ENCODE measurements at places on chromosomes 6 and 20.

DNA sequence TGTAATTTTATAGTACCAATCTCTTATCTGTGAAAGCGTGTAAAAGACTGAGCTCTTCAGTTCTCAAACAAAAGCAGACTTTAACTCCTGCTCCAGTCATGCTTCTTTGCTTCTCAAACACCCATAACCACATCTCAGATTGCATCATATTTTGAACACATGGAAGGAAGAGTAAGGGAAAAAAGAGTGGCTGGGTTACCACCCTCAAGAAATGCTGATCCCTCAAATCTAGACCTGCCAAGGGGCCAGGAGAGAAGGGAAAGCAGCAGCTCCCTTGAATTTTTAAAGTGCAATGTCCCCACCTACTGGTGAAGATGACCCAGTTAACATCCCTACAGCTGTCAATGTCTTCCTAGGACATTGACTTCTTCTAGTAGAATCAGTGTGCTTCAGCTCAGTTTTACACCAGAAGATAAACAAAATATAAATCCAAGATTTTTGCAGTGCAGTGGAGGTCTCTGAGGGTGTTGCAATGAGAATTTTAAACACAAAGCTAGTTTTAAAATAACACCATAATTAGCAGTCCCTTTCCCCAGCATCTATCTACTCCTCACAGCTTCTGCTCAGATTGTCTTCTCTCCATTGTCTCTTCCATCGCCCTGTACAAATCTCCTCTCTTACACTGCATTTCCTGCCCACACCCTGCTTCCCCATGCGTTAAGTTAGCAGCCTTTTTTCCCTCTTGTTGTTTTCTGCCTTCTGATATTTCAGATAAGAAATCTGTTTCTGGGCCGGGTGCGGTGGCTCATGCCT is 22.6 kb upstream of the HLA-DQB2 start:
- DNase-seq = peak; percentile 45

DNA sequence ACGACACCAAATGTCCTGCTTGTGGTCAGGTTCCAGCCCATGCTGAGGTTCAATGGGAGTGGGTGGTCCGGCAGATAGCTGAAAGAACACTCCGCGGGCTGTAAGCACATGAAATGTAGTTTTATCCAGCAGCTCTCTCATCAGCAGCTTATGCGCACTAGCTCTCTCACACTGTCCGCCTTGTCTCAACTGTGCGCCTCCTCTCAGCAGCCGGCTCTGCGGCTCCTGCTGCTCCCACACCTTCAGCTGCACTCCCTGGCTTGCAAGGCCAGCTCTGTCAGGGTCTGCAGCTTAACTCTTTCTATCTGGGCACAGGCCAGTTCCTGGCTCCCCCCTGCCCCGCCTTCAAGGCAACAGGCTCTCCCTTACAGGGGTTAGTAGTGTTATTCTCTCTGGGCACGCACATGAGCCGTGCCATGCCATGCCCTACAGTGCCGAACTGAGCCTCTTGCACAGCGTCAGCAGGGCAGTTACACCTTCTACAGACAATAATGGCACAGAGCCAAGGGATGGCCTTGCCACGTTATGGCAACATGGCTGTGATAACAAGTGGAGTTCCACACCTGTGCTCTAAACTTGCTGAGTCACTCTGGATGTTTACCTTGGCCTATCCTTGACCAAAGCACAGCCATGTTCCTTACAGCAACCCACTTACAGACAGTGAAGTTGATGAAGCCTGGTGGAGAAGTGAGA is 84.0 kb upstream of the LRFN2 start:
- no peak for DNase-seq

GRCh38 chr6:79813143-79813850 is 134.1 kb downstream of the ELOVL4 start:
- no peak for DNase-seq

DNA sequence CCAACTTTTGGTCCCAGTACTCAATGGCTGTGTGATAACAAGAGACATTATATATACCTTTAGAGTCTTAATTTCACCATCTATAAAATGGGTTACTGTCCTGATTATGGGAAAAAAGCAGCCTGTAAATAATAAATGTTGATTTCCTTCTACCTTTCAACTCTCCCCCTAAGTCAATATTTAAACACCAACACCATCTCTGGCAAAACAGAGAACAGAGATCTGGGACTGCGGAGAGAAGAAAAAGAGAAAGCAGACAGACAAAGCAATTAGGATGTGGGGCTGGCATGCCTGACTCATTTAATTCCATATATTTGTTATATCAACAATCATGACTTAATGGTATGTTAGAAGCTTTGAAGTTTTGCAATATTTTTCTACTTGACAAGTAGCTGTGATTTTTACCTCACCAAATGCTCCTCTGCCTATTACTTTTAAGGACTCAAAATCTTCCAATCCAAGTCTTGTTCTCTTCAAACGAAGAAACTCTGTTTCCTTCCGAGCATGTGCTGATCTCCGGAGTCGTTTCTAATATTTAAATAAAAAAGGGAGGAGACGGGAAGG is 23.3 kb downstream of the STK38 start:
- no peak for DNase-seq

DNA sequence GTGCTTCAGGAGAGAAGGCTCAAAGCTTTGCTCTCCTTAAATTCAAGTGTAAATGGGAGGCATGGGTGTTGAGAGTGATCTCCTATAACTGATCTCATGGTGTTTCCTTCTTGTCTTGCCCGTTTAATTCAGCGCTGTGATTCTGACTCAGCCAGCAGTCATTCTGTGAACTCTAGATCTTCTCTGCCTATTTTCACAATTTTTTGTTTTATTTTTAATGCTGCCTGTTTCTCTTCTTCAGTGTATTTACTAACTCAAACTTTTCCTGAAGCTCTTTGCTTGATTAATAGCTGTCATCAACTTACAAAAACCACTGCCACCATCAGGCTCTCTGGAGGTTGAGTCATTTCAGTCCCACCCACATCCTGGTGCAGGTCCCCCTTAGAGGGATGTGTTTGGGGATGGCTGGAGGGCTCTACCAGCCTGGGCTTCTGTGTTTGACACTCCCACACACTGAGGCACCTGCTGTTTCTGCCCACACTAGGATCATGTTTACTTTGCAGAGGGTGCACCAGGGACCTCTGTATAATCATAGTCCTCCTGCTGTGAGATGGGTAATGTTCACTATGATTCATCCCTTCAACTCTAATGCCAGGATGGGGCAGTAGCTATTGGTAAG is 94.0 kb downstream of the SHLD1 start:
- no peak for DNase-seq

DNA sequence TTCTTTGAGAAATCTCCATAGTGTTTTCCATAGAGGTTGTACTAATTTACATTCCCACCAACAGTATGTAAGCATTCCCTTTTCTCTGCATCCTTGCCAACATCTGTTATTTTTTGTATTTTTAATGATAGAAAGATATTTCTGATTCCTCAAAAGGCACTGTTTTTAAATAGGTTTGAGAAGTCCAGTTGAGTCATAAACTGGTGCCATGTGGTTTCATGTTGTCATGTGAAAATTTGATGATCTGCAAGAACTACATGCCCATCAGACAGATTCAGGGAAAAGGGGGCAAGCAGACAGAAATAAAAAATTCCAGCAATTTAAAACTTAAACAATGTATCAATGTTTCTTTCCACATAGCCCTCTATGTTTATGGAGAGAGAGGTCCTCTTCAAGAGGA is 227.5 kb downstream of the KCNQ5 start:
- no peak for DNase-seq

DNA sequence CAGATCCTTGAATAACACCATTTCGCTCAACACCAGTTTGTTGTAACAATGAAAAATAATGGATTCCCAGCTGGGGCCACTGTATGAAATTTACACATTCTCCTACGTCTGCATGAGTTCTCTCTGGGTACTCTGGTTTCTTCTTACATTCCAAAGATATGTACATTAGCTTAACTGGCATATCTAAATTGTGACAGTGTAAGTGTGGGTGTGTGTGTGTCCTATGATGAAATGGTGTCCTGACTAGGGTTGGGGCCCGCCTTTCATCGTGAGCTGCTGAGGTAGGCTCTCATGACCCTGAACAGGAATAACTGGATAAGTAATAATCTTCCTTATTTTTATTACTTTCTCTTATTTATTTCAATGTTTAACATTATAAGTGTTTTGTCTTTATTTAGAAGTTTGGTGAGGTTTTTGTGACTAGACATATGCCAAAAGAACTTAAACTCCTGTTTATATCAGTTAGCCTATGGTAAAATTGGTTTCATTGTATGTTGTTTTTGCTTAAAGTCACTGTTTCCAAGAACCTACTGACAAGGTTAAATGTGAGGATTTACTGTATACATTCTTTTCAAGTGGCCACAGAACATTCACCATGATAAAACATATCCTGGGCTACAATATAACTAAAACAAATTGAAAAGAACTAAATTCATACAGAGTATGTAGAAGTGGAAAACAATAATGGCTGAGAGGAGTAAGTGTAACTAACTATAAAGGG is 42.4 kb downstream of the RBL1 start:
- no peak for DNase-seq

- no peak for DNase-seq
Measured at GRCh38 chr6:150418827-150419594, 50.2 kb downstream of the IYD start.

Data from right renal cortex interstitium (tissue), 3 donors.